ENCODE measurements at places on chromosomes 3 and 15.

DNA sequence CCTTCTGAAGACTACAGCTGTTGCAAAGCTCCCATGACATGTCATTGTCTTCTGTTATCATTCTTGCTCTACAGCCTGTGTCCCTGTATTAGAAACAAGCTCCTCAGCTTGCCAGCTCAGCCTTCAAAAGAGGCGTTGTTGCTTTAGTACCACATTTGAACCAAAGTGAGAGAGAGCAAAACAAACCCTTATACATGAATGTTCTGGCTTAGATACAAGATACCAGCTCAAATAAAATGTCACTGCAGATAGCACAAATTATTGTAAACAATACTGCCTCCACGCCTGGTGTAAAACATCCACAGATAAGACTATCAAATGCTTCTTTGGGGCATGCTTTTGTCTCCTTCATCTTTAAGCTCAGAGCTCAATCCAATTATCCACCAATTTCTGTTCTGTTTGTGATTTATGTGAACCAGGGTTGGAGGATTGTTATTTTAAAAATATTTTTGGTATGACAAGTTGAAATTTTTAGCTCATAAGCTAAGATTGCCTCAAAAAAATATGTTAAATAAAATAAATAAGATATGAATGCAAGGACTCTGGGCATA, 403.6 kb upstream of the CDIN1 start:
- DNase-seq, result peak; percentile 73

DNA sequence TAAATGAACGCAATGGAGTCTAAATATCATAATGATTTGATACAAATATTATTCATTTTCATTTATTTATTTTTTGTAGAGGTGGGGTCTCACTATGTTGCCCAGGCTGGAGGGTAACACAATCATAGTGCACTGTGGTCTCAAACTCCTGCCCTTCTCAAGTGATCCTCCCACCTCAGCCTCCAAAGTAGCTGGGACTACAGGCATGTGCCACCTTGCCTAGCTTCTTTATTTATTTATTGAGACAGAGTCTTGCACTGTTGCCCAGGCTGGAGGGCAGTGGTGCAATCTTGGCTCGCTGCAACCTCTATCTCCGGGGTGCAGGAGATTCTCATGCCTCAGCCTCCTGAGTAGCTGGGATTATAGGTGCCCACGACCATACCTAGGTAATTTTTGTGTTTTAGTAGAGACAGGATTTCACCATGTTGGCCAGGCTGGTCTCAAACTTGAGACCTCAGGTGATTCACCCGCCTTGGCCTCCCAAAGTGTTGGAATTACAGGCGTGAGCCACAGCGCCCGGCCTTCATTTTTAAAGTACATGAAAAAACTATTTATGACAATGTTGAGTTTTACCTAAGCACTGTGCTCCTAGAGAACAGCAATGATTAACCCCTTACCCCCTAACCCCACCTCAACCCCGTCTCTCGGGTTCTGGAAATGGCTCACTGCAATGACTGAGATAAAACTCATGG, 4.0 kb upstream of the AEN start:
- DNase-seq, result no peak

GRCh38 chr3:66761093-66761780, 236.9 kb upstream of the KBTBD8 start:
- DNase-seq, result no peak

DNA sequence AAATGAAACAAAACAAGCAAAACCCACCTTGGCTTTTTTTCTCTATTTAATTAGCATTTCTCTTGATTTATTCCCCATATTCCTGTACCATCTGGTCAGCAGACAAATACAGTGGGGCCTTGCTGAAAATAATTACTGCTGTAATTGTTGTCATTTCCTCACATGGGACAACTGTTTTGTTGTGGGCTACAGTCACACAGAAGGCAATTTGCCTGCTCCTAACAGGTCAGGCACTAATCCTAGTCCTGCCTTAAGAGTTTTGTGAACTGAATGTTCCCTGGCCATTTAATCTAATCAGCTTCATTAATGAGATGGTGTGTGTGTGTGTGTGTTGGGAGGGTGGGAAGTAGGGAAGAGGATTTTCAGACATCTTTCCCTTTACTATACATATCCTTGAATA, 11.6 kb downstream of the TRPC1 start:
- DNase-seq, result no peak

Measured in head of caudate nucleus (tissue), 42 donors.